Uterus (tissue), 4 donors: ENCODE measurements at places on chromosomes 6 and 20. TPM values are rescaled to one million over a fixed set of nuclear protein-coding genes. Genes with fewer than 3 reads are reported as not detected.

GRCh38 chr6:4347877-4348276 lies 212.5 kb upstream of the ECI2 start:
- no peak for DNase-seq

DNA sequence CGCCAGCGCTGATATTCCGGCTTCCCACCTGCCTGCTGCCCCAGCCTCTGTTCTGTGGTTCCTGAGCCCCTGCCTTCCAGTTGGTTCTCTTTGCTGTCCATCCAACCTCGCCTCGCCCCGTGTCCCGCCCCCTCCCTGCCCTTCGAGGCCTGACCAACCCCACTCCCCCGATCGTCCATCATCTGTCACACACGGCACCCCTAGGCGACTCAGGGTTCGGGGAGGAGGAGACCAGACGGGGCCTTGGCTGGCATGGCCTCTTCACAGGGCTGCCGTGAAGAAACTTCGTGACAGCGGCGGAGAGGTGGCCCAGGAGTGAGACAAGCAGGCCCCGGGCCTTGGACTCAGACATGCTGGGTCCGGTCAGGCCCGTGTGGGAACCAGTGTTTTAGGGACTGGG lies 226.1 kb downstream of the QKI start:
- no peak for DNase-seq

DNA sequence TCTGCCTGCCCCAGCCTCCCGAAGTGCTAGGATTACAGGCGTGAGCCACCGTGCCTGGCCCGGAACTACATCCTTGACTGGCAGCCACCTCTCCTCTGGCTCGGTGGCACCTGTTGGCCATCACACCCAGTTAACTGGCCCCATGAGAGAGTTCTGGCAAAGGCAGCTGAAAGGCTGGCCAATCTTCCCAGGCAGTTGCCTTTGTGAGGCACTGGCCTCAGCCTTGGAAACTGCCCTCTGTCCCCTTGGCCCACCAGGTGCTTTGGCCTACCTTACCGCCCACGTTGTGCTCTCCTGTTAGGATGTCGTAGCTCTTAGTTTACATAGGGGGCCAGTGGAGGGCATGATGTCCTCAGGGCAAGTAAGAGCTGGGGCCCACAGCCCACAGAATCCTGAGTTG lies 9.6 kb upstream of the MANBAL start:
- DNase-seq = no peak

DNA sequence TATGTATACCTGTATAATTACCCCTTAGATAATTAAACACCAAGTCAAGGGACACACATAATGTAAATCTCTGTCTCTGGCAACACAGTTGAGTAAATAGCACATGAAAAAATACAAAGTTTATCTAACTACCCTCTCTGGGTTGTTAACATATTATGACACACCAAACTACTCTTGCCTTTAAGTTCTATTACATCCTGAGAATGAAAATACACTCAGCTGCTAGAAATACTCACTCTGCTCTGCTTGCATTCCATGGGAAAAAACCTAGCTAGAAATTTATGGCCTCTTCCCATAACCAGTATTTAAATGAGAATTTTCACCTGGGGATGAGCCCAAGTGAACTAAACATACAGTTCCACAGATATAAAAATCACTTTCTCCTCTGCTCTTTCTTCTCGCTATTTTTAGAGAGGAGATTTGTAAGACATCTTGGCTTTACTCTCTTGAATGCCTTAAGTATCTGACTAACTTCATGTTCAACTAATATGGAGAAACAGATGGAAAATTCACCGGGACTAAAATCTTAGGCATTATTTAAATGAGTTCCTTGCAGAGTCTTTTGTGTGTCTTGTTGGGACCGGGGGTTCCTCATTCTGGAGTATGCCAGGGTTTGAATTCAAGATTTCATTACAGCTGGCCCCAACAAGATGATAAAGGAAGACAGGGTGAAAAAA lies 140.9 kb downstream of the GJA10 start:
- no peak for DNase-seq

GRCh38 chr20:14800707-14801425 lies 463.5 kb upstream of the FLRT3 start:
- no peak for DNase-seq

DNA sequence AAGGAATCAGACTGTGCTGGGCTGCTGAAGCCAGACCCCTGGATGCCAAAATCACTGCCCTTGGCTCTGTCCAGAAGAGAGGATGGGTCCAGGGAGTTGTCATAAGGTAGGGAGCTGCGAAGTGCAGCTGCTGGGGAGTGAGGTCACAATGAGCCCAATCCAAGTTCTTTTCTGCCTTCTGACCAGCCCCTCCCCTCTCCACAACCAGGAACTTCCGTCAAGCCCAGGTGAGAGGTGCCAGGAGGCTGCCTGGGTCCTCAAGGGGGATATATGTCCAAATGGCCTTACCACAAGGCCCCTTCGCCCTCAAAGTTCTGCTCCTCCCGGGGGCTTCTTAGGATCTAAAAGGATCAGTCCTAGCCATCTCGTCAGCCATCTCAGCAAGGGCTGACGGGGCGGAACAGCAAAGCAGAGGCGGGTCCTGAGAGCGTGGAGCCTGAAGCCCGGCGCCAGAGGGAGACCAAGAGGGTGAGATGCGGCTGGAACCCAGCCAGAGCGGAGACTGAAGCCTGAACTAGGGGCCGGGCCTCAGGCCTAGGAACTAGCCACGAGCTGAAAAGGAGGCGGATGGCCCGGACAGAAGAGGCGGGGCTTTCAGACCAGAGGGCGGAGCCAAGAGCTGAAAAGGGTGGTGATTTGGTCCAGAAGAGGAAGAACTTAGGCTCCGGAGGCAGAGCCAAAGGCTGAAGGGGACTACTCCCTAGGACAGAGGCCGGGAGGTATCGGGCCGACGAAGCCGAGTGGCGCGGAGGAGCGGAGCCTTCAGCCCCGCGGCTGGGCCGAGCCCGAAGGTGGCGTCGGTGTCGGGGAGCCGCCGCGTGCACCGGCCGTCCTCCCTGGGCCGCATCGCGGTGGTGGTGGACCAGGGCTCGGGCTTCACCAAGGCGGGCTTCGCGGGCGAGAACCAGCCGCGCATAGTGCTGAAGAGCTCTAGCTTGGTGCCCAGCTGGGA lies at the start of gene ACTL10:
ACTL10 (plus strand) TSS at position 651 of the 952 bp plus-strand sequence. CDS start 555 bp downstream, outside the sequence.
- DNase-seq = peak; percentile 99

DNA sequence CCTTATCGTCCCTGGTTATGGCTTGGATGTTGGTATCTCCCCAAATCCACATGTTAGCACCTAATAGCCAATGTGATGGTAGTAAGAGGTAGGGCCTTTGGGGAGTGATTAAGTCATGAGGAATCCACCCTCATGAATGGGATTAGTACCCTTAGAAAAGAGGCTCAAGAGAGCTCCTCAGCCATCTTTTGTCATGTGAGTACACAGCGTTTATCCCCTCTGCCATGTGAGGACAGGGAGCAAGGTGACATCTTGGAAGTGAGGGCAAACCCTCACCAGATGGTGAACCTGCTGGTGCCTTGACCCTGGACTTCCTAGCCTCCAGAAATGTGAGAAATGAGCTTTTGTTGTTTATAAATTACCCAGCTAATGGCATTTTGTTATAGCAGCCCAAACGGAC lies 16.1 kb upstream of the SIRPB2 start:
- DNase-seq = no peak

- no peak for DNase-seq
Measured at GRCh38 chr6:145844933-145845540, 30.4 kb upstream of the FBXO30 start.

DNA sequence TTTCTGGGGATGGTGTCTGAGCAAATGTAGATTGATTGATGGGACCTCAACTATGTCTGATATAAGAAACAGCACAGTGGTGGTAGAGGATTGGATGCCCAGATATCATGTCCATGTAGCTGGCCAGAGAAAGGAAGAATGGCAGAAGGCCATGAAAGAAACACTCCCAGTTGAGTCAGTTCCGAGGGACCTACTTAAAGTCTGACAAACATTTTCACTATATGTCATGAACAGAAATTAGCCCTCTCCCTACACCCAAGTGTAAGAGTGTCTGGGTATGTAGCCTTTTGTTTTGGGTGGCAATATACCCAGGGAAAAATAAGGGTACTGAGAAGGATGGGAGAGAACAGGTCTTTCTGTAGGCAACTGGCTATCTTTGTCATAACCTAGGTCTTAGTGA lies 434.2 kb downstream of the BCKDHB start:
- DNase-seq = no peak

Gene GABRR1
- not detected for total RNA-seq

Gene NKAPL
- 0.97 TPM for total RNA-seq

Gene VSX1
- total RNA-seq = not detected

Gene SDC4
- 77.9 TPM for total RNA-seq

Gene NRN1
- 23.0 TPM for total RNA-seq

Gene FOXF2
- not detected for total RNA-seq
